ENCODE measurements at places on chromosomes 2 and 18. TPM values are rescaled to one million over a fixed set of nuclear protein-coding genes. Genes with fewer than 3 reads are reported as not detected.

The D2HGDH gene
- polyA plus RNA-seq = 18.5 TPM

The PSD4 gene
- polyA plus RNA-seq = 10.4 TPM

The COL4A4 gene
- polyA plus RNA-seq = 1.1 TPM

The TMEM247 gene
- polyA plus RNA-seq = not detected

The CFAP210 gene
- polyA plus RNA-seq = 2.2 TPM

The HOXD4 gene
- polyA plus RNA-seq = 38.7 TPM

The SKOR2 gene
- polyA plus RNA-seq = not detected

The GPR39 gene
- 3.4 TPM for polyA plus RNA-seq

The INO80D gene
- 10.5 TPM for polyA plus RNA-seq

The TXNL1 gene
- 131 TPM for polyA plus RNA-seq

The BCL2 gene
- 27.4 TPM for polyA plus RNA-seq

DNA sequence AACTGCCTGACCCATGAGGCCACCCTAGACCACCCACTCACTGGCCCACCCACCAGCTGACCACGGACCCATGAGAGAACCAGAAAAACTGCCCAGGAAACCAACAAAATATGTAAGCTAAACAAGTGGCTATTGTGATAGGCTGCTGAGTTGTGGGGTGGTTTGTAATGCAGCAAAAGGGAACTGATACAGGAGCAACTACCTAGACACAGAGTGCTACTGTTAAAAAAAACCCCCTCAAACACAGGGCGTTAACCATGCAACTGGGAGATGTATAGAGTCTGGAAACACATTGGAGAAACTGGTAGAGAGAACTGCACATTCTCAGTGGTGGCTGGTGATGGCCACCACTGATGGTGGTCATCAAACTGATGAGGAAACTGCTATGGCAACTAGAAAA is 206.3 kb upstream of the GYPC start:
- DNase-seq = no peak

- DNase-seq = no peak
Measured at GRCh38 chr2:86195808-86196387, 636 bp upstream of the IMMT start.

DNA sequence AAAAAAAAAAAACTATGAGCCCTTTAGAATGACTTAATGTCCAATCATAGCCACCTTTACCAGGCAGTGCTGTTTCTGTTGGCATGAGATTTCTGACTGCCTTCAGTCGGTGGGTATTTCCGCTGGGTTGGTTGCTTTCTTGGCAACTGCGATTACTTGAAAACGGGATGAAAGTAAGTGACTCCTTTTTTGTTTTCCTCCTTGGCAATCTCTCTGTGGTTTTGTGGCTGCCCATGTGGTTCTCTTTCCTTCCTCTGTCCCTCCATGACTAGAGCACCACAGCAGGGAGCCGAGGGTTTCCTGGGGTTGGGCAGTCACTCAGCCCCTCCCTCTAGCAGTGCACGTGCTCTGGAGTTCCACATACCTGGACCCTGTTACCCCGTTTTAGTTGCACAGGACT is 112.1 kb downstream of the KLHL29 start:
- no peak for DNase-seq

GRCh38 chr2:8190279-8190678 is 491.6 kb upstream of the ID2 start:
- DNase-seq = no peak

GRCh38 chr2:180776921-180777320 is 203.5 kb upstream of the UBE2E3 start:
- DNase-seq = no peak

DNA sequence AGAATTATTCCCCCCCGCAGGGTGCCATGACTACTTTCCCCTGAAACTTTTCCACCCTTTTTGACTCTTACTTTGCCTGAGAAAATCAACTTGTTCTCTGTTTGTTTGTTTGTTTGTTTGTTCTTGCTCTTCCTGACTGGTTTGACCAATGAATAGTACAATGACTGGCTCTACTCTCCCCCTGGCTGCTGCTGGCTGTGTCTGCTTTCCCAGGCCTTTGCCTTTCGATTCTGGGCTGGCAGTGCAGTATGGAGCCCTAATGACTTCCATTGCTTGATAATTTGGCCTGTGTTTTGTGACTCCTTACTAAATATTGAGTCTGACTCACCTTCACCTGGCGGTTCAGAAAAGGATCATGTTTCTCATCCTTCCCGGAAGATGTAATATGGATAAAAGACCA is 241.1 kb downstream of the TMEM182 start:
- no peak for DNase-seq

GRCh38 chr2:170842785-170843184 is 26.1 kb downstream of the GAD1 start:
- no peak for DNase-seq

DNA sequence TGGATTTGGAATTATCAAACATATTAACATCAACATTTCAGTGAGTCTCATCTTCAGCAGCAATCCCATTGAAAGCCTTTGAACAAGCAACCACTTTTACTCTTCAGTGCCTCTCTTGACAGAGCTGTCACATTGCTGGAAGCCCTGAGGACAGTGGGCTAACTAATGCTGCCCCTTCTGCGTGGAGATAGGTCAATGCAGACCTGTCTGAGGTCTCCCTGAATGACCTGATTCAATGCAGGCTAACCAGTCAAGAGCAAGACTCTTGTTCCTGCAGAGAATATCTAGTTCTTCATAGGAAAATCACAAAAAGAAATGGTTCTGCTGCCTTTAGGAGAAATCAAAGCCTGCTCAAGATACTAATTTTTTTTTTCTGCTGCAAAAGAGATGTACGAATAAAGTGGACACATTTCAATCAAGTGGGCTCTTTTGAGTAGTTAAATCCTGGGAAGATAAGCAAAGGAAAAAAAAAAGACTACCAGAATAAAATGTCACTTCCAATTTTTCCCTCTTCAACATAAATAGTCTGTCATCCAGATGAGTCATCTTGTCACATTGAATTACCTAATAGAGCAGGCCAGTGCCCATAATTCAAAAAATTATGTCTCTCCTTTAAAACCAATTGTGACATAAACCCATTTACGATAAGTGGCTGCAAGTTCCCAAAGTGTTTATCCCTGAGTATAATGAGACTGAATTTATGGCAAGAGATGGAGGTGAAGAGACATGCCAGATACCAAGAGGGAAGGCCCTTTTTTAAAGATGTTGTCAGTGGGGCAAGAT is 1269.0 kb upstream of the DDX18 start:
- DNase-seq = no peak

- DNase-seq = no peak
Measured at GRCh38 chr2:109472331-109472959, 141.3 kb downstream of the SEPTIN10 start.

DNA sequence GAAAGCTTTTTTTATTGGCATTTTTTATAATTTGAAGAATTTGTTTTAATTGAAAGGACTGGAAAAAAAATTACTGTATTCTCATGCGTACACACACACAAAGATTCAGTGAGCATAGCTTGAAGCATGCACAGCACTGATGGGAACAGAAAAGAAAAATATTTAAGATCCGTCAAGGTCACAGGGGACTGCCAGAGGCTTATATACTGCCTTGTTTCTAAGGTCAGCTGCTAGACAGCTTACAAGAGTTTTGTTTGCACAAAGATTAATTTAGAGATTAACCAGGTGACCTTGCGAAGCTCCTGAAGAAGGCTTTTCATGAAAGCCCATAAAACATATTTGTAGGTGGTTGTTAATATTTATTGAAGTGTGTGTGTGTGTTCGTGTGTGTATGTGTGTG is 396.3 kb downstream of the TRIB2 start:
- DNase-seq = no peak

DNA sequence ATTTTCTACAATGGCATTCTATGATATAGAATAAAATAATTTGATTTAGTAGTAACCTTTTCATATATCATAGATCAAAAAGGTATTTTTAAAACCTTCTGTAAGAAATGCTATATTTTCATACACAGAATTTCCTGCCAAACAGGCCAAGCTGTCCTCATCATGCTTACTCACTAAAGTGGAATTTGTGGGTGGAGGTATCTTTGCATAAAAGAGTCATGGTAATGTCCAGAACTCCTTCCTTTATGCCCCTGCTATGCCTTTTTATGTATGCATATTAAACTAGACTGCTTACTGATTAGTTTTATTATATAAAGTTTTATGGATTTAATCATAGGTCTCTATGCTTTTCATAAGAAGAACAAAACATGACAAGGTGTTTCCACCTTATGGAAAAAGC is 27.5 kb upstream of the MARCHF7 start:
- no peak for DNase-seq

DNA sequence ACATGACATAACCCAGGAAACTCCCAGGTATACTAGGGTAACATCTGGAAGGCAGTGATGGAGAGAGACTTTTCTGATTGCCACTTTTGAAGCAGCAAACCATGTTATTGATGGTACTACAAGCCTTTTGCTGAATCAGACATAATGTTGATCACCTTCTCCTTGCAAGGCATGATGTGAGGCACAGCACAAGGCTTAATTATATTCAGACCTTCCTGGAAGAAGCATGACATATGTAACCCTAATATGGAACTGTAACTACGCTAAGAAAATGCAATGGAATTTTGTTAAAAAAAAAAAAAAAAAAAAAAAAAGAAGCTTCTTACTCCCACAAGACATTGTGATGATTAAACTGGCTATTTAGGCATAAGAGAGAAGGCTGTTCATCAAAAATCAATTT is 145.4 kb downstream of the ALK start:
- DNase-seq = no peak

GRCh38 chr2:76679025-76679396 is 843.2 kb downstream of the LRRTM4 start:
- DNase-seq = no peak

- no peak for DNase-seq
Measured at GRCh38 chr2:27796791-27797765, 25.6 kb downstream of the MRPL33 start.

DNA sequence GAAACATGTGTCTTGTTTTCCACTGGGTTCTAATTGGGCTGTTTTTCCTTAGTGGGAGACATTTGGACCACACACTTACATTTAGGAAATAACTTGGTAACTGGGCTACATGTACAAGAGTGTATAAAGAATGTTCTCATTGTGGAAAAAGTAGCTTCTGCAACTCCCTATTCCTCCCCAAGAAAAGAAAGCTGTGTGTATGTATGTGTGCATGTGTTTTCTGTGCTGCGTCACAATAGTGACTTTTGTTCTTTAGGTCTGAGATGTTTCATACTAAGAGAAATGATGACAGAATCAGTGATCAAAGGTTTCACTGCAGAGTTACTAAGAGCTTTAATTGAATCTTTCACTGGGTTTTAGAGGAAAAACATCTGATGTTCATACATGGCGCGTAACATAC is 82.7 kb downstream of the TANC1 start:
- DNase-seq = no peak

GRCh38 chr2:149038442-149039212 is at the start of gene LYPD6B:
TSS of gene LYPD6B (plus strand) at chr2:149038699. CDS start at chr2:149130949, 92,250 bp downstream.
- no peak for DNase-seq

GRCh38 chr2:133173224-133173623 is 395.0 kb downstream of the NCKAP5 start:
- no peak for DNase-seq

GRCh38 chr2:222427646-222428301 is 3.4 kb downstream of the SGPP2 start:
- DNase-seq = no peak

DNA sequence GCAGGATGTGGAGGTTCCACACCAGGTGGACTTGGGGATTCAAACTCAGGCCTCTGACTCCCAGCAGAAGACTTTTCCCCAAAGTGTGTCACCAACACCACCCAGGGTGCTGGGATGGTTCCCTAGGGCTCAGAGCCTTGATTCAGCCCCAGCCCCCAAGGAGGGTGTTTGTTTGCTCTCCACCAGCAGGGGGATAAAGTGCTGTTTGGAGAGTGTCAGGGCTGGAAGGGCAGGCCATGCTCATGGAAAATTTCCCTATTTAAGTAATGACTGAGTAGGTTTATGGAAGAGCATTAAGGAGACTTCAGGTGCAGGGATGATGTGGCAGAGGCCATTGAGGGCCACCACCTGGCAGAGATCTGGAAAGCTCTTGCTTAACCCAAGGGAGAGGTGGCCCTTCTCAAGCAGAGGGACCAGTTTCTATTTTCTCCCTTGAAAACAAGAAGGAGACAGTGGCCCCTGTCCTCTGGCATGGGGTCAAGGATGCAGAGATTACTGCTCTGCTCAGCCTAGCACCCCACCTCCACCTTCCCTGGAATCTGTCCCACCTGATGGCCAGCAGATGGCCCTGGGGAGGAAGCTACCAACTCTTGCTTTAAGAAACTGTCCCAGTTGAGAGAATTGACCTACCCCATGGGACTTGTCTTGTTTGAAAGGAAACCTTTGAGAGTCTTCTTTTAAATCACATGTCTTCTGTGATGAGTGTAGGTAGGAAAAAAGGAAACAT is 122.1 kb downstream of the ACOXL start:
- DNase-seq = no peak

DNA sequence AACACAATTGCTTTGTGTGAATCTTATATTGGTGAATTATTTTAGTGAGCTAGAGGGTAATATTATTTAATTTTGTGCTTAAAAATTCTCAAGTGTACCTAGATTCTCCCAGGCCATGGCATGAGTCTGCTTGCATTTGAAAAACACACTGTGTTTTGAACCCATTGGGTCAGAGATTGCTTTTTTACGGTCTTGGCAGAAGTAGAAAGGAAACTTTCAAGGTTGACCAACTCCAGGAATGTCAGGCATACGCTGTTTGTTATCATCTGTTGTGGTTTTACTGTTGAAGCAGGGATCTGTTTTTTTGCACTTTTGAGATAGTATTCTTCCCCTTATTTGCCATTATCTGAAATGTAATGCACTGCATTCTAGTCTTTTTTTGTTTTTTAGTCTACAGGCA is 377.4 kb downstream of the RPRM start:
- no peak for DNase-seq

DNA sequence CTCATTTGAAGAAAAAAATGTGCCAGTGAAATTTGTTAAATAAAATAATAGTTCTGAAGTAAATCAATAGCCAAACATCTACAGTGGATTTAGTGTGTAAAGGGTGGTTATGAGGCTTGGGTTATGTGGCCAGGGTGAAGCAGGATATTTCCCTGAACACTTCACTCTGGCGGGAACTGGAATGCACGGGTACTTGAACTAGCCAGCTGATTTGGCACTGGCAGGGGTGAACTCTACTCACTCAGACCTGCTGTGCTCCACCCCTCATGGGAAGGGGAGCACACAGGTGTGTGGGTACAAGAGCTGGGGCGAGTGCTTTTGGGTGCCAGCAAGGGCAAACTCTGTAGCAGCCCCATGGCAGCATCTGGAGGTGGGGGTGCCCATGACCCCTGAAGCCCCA is 278.2 kb downstream of the CALCRL start:
- no peak for DNase-seq

GRCh38 chr2:52414561-52415295 is 1352.9 kb upstream of the CHAC2 start:
- no peak for DNase-seq

DNA sequence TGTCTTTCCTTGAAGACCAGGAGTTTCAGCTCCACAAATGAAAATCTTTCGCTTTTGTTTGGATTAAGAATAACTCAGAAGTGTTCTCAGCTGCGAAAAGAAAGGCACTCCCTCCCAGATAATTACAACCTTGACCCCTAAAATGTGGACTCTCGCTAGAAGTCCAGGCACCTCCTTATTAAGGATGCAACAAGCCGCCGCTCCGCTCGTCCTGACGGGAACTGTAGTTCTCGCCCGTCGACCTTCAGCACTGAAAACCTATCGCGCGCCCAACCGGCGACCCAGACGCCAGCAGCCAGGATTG is 559 bp downstream of the IMMT start:
- DNase-seq = no peak

GRCh38 chr2:188303363-188304031 is 11.8 kb downstream of the GULP1 start:
- DNase-seq = no peak

All from left renal pelvis (tissue), 4 donors.